ENCODE measurements at places on chromosomes 4 and X. TPM values are rescaled to one million over a fixed set of nuclear protein-coding genes. Genes with fewer than 3 reads are reported as not detected.

DNA sequence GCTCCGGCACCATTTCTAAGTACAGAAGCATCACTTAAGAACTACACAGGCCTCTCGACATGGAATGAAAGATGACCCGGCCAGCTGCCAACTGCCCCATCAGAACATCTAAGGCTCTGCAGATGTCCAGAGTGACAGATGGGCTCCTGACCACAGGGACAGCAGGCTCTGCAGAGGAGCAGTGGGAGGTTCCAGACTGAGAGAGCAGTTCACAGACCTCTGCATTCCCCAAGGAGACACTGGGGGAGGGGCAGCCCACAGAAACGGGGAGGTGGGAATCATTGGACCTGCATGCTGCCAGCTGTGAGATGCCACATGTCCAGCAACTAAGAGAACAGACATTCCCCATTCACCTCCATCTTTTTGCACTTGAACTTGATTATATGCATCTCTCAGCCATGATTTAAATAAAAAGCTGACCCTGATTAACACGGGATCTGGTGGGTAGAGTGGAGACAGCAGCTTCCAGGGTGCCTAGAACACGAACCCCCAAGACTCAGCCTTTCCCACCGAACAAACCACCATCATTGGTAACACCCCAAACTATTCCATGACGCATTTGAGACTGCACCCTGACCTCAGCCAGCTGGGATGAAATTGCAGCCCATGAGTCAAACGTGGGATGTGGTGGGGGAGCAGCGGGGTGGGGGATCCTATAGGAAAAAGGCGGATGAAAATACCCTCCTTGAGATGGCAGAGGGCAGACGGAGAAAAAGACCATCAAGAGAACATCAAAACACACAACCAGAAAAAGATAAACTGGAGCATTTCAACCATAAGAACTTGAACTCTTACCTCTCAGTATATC lies 47.2 kb downstream of the AFAP1 start:
- DNase-seq, result no peak

- no peak for DNase-seq
These were observed 61.6 kb downstream of the KIT start for GRCh38 chr4:54719378-54719777.

DNA sequence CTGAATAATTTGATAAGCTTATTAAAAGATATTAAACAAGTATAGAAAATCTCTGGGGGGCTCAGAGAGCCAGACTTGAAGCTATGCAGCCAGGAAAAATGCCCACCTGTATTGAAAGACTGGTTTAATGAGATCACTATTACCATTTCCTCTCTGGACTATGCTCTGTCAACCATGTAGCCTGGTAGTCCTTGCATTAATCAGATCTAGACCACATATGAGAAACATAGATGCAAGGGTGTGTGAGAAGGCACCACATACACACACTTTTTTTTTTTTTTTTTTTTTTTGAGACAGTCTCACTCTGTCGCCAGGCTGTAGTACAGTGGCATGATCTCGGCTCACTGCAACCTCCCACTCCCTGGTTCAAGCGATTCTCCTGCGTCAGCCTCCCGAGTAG lies 75.9 kb upstream of the ATP8A1 start:
- DNase-seq, result no peak

DNA sequence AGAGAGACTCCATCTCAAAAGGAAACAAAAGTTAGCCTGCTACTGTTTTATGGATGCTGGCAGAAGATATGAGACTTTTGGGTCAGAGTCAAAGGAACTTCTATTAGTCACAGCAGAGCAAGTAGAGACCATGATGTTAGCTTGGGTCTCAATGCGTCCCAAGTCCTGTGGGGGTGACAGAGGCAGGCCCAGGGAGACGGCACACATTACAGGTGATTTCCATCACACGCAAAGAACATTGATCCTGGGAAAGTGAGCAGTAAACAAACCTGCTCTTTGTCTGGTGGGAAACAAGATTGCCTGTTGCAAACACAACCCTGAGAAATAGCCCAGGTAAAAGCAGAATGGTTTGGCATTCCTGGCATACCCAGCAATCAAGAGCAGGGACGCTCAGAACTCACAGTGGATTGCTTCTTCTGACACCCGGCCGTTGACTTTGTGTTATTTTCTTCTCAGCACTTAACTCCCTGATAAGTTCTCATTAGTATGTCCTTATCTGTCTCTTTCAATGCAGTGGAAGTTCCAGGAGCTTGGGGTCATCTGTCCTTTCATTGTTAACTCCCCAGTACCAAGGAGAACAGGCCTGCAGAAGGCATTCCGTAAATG lies 51.2 kb upstream of the LGI2 start:
- no peak for DNase-seq

GRCh38 chr4:10831727-10832408 lies 147.3 kb upstream of the CLNK start:
- DNase-seq, result no peak

DNA sequence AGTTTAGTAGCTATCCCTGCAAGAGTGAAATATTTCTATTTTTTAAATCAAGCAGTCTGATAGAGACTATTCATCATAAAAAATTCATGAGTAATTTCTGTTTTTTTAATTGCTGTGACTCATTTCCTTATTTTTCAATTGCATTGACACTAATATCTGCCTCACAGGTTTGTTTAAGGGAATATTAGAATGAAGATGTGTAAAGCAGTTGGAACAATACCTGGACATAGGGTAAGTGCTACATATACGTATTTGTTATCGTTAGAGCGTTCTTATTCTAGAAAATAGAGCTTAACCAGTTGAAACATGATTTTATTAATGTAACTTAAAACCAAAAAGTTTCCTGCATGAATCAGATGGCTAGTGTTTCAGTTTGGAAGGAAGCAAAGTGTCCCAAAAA lies 2211.3 kb downstream of the PCDH7 start:
- DNase-seq, result no peak

- DNase-seq, result no peak
These were observed 844.9 kb upstream of the SLIT2 start for GRCh38 chr4:19406789-19407188.

GRCh38 chr4:40301603-40302002 lies 33.5 kb upstream of the CHRNA9 start:
- no peak for DNase-seq

DNA sequence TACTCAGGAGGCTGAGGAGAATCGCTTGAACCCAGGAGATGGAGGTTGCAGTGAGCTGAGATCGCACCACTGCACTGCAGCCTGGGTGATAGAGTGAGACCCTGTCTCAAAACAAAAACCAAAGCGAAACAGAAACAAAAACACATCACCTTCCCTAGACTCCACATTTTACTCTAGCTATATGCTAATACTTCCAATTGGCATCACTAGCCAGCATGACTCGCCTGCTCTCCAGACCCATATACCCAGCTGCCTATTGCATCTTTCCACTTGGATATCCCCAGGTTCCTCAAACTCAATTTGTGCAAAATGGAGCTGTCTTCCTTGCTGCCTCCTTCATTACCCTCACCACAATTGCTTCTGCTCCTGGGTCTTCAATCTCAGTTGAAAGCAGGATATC lies 22.4 kb upstream of the LAP3 start:
- DNase-seq, result no peak

DNA sequence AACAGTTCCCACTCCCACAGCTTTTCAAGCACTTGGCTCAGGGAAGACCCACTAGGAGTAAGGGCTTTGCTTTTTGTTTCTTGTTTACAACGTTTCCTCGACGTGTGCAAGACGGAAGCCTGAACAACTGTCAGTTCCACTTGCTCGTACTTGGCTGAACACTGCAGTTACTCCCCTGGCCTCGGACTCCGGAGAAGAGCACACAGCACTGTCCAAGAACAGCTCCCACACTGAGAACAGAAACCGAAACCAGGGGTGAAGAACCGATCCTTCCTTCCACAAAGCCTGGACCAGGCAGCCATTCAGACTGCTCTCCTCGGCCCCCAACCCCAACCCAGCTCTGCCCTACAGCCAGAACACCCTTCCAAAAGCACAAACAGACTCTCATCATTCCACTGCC lies 25.5 kb downstream of the IRF2 start:
- peak; percentile 86 for DNase-seq

DNA sequence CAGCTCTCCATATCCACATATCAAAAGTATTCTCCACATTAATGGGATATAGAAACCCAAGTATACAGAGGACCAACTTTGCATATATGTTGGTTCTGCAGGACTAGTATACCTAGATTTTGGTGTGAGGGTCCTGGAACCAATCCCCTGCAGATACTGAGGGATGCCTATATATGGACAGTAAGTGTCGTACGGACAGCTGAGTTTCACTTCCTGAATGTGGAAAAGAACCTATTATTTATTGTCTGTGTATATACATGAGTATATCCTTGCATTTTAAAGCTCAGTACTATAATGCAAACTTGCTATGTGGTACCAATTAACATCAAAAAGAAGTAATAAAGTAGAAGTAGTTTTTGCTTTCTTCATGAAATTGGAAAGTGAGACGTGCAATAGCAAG lies 101.9 kb downstream of the FBXW7 start:
- no peak for DNase-seq

DNA sequence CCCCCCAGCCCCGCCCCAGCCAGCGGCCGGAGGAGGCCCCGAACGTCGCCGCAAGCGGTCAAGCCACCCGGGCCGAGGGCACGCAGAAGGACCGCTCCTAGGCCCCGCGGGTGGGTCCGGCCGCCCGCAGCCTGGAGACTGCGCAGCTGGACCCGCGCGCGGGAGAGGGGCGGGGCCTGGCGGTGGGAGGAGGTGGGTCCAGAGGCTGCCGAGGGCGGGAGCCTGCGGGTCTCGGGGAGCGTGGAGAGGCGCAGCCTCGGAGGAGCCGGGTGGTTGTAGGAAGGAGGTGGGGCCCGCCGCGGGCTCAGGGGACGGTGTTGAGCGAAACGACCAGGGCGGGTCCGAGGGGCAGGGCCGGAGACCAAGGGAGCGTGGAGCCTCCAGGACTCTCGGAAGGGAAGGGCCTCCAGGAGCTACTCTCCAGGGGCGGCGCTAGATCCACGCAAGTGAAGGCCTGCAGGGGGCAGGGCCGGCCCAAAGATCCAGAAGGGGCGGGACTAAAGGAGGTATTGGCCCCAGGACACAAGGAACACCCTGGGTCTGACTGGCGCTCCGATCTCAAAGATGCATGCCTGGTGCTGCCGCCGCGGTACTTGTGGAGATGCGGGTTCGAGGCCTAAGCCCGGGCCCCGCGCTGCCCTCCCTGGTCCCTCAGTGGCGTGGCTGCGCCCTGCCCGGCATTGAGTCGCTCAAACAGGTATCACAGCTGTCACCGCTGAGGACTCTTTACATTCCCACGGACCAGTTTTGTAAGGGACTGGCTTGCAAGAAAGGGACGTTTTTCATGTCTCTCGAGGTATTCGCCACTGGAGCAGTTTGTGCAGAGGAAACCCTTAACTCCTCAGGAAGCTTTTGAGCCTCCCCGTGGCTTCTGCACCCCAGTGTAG lies 5.9 kb downstream of the TIMM17B start:
- DNase-seq, result no peak

DNA sequence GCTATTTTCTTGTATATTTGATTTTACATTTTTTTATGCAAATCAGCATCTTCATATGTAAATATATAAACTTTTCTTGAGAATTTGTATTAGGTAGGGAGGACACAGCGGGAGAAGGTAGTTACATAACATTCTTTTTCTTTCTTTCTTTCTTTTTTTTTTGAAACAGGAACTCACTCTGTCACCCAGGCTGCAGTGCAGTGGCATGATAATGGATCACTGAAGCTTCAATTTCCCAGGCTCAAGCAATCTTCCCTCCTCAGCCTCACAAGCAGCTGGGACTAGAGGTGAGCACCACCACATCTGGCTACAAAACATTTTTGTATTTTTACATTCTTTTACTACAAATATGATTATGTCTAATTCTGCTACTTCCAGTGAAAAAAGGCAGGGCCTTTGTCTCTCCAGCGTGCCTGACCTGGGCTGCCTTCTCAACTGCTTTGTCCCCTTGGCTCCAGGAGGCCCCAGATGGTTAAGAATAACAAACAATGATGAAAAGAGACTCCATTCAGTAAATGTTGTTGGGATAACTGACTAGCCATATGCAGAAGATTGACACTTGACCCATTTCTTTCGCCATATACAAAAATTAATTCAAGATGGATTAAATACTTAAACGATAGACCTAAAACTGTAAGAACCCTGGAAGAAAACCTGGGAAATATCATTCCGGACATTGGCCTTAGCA lies 46.5 kb upstream of the FAT4 start:
- DNase-seq, result no peak

DNA sequence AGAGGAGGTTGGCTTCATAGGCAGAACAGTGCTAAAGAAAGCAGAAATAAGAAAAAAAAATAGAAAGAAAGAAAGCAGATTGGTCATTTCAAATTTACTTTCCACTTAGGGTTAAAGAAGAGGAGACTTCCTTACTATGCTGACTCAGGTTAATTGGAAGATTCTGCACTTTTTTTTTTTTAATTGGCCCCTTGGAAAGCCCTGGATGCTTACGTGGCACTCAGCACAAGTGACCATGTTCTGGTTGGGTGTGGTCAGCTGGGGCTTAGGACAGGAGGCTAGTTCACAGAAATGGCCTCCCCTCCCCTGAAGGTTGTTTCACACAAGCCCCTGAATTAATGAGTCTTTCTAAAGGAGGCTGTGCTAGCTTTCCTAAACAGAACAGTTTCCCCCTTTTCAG lies 14.5 kb downstream of the MAGEA9B start:
- DNase-seq, result no peak

- DNase-seq, result no peak
These were observed 81.6 kb downstream of the WDR19 start for GRCh38 chr4:39263895-39264294.

GRCh38 chr4:3516836-3517730 lies 15.1 kb downstream of the LRPAP1 start:
- no peak for DNase-seq

- no peak for DNase-seq
These were observed 148.0 kb downstream of the USP46 start for GRCh38 chr4:52510939-52511565.

DNA sequence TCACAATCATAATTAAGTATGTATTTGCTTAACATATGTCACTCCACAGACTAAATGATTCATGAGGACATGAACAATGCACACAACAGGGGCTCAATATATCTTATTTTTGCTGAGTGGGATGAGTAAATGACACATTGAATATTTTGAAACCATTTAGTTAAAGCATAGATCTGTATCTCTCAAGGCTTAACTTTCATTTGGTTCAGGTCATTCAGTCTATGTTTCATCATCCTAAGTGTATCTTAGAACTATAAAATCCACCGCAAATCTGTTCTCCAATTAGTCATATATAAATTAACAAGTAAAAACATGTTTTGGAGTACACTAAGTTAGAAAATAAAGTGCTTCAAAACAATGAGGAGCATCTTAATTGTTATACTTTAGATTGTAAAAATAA lies 45.8 kb downstream of the AREG start:
- no peak for DNase-seq

- no peak for DNase-seq
These were observed 5.1 kb downstream of the RAB33B start for GRCh38 chr4:139458999-139459398.

PABPC1L2A gene
- polyA plus RNA-seq, result not detected

NAT8L gene
- 4.3 TPM for polyA plus RNA-seq

OTC gene
- polyA plus RNA-seq, result not detected

MAGEA2B gene
- polyA plus RNA-seq, result not detected

PRR32 gene
- 206 TPM for polyA plus RNA-seq

ZFYVE28 gene
- 1.7 TPM for polyA plus RNA-seq

PITX2 gene
- 43.4 TPM for polyA plus RNA-seq

MAGEA6 gene
- polyA plus RNA-seq, result not detected

CLTRN gene
- polyA plus RNA-seq, result 0.61 TPM

PF4V1 gene
- not detected for polyA plus RNA-seq

SMIM20 gene
- 43.2 TPM for polyA plus RNA-seq

UGT2B11 gene
- not detected for polyA plus RNA-seq

ENPP6 gene
- 13.8 TPM for polyA plus RNA-seq

All from forelimb muscle (tissue), 1 donor.